ENCODE measurements at places on chromosomes 13 and 19. TPM values are rescaled to one million over a fixed set of nuclear protein-coding genes. Genes with fewer than 3 reads are reported as not detected.
A peak's percentile ranks its signal among the peaks of the same experiment; 100 is the strongest.

TEX29 gene
- total RNA-seq = 0.41 TPM

CEACAM20 gene
- not detected for total RNA-seq

ZNF878 gene
- 0.40 TPM for total RNA-seq

ELSPBP1 gene
- not detected for total RNA-seq

- DNase-seq = no peak
These were observed 56.2 kb downstream of the LACC1 start for GRCh38 chr13:43935878-43936277.

DNA sequence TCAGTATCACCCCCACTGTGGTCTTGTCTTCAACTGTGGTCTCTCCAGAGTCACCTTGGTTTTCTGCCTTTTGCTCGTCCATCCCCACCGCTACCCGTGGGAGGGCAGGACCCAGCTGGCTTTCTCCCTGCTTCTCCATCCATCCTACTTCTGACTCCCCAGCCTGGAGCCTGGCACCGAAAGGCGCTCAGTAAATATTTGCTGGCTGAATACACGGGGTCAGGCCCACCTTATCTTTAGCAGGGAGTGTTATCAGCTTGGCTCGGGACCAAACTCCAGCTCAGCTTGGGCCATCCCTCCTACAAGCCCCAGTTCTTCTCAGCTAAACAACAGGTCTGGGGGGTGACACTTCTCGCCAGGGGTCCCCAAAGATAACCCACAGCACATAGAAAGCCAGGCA is 62.0 kb upstream of the KLF2 start:
- DNase-seq = no peak

- no peak for DNase-seq
These were observed 34.1 kb downstream of the INSR start for GRCh38 chr19:7260161-7260560.

DNA sequence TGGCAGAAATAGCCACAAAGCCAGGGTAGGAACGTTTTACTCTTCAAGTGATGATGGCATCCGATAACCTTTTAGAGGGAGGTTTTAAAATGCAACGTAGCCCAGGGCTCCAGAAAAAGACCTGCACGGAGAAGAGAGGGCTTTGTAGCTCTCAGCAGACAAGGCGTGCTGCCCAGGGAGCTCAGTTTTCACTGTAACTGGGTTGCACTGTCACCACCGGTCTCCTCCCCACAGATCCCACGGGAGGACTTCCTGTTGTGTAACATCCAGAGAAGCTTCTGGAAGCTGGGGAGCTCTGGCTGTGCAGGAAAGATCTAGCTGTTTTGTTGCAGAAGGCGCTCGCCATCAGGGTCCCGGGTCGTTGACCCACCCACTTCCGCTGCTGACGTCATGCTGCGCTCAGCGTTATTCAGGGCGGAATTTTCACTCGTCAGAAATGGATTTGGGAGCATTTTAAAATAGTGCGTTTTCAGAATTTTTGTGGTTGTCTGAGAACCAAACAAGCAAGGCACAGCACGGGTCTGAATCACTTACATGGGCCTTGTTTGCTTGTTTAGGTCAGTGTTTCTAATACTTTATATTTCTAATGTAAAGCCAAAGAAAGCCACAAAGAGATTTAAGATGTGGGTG is 50.8 kb downstream of the ATP11A start:
- no peak for DNase-seq

DNA sequence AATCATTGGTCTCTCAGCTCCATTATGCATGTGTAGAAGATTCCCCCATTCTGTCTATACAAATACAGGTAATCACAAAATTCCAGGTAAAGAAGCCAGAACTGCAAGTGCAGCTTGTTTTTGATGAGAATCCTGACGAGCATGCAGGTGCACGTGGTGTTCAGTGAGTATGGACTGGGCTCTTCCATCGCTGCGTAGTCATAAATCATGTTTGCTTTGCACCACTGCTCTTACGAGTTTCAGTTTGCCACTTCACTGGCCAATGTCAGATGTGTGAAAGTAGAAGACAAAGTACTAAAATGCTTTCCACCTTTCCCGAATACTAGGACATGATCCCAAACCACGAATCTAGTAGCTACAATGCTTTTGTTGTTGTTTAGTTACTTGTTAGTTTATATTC is 390.7 kb downstream of the LIG4 start:
- DNase-seq = no peak

DNA sequence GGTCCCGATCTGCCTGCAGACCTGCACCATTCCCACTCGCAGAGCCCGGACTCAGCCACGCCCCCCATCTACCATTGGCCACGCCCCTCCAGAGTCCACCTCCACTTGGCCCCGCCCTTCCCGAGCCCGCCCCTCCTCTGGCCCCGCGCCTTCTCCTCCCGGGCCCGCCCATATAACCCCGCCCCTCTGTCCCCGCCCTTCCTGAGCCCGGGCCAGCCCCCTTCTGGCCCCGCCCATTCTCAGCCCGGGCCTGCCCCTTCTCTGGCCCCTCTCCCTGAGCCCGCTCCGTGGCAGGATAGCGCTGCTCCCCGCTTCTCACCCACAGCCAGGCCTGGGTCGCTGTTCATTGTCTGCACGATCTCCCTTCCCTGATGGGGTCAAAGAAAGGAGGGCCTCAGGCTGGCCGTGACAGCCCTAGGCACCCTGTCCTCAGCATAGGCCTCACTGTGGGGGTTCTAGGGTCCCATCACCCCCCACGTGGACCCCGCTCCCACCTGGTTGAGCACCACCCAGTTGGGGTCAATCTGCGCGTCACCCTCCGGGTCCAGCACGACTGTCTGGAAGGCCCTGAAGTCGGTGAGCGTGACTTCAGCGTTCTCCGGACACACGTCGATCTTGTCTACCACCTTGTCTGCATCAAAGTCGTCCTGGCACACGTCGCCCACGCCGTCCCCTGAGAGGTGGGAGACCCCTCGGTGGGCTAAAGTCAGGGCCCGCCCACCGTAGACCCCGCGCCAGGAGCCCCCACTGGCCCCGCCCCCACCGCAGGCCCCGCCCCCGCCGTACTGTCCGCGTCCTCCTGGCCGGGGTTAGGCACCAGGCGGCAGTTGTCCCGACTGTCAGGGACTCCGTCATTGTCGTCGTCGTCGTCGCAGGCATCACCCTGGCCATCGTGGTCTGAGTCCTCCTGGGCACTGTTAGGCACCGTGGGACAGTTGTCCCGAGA is 5.7 kb downstream of the COMP start:
- peak; percentile 72 for DNase-seq

GRCh38 chr19:43309466-43309865 is 40.1 kb upstream of the PSG9 start:
- DNase-seq = no peak
